ENCODE measurements at places on chromosomes 2 and 18.

GRCh38 chr2:131584380-131584779, 56.7 kb downstream of the CCDC74A start:
- DNase-seq: no peak

GRCh38 chr2:28778392-28778791, 26.8 kb downstream of the PPP1CB start:
- DNase-seq: no peak

DNA sequence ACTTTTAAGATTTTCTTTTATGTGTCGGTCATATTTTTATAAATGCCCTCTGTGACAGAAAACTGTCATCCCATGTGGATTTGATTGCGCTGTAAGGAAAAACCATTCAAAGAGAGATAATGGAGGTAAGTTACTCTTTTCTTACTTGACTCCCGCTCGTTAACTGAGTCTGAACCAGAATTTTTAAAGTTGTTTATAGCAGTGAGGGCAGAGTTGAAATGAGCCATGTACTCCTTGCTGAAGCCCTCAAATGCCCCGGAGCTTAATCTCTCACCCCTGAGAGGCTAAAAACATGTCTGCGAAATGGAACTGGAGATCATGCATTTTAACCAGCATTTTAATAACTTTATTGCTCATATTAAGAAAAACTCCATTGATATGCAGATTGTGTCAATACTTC, 320.0 kb upstream of the SOX11 start:
- no peak for DNase-seq

DNA sequence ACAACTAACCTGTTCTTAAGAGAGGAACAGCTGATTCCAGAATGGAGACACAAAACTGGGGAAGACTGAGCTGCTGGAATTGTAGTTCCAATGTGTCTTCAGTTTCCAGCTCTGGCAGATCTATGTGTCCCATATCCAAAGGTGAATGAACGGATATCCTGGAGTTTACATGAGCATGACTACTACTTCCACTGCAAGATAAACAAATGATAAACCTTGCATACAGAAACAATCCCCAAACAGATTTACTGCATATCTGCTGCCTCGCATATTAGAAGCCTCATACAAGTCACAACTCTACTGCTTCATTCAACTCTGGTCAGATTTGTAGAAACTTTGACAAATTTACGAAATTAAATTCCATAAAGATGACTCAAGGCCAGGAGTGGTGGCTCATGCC, 15.0 kb downstream of the RTTN start:
- DNase-seq: no peak

DNA sequence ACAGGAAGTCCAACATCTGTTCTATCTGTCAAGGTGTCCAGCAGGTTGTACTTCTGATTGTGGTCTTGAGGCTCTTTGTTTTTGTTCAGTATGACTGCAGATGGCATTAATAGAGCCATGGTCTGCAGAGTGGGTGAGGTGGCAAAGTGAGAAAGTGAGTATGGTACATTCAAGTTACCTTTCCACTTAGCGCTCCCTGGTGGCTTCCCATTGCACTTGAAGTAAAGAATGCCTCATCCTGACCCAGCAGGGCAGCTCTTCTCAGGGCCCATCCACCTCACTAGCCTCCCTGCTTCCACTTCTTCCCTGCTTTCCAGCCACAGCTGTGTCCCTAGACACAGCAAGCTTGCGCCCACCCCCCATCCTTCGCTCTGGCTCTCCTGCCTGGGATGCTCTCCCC, 148.0 kb upstream of the ALPP start:
- no peak for DNase-seq

GRCh38 chr2:221567231-221567760, 4.8 kb downstream of the EPHA4 start:
- no peak for DNase-seq
